Smooth muscle cell of the pulmonary artery (primary cell): ENCODE measurements at places on chromosomes 13 and 19. TPM values are rescaled to one million over a fixed set of nuclear protein-coding genes. Genes with fewer than 3 reads are reported as not detected.

CALR gene
- total RNA-seq: 1,777 and 1,839 TPM in 2 replicates

STOML3 gene
- total RNA-seq: not detected in 2 replicates

BLVRB gene
- 52.7 and 69.2 TPM in 2 replicates for total RNA-seq

PCP2 gene
- not detected in 2 replicates for total RNA-seq

IGFL2 gene
- 0.13 TPM in 1 of 2 replicates, not detected in the other for total RNA-seq

LRRC8E gene
- 3.1 and 3.8 TPM in 2 replicates for total RNA-seq

TNNI3 gene
- not detected in 2 replicates for total RNA-seq

MYPOP gene
- total RNA-seq: 2.2 and 3.5 TPM in 2 replicates

SIGLEC14 gene
- total RNA-seq: not detected in 2 replicates

F2RL3 gene
- total RNA-seq: 0.07 and 0.26 TPM in 2 replicates

SPTBN4 gene
- 1.2 and 5.3 TPM in 2 replicates for total RNA-seq

SYNE4 gene
- total RNA-seq: 0.13 and 0.20 TPM in 2 replicates

ZNF304 gene
- 9.5 and 10.9 TPM in 2 replicates for total RNA-seq

ZNF44 gene
- total RNA-seq: 8.0 and 8.4 TPM in 2 replicates

ZFP82 gene
- 8.4 and 8.5 TPM in 2 replicates for total RNA-seq

SRRM5 gene
- total RNA-seq: 0.03 TPM in 1 of 2 replicates, not detected in the other

CPAMD8 gene
- total RNA-seq: 0.20 and 1.6 TPM in 2 replicates

ATP4B gene
- not detected in 2 replicates for total RNA-seq

APC2 gene
- 0.13 and 0.20 TPM in 2 replicates for total RNA-seq

ZNF547 gene
- 3.7 and 3.8 TPM in 2 replicates for total RNA-seq

CLIP3 gene
- 31.5 and 42.9 TPM in 2 replicates for total RNA-seq

POU2F2 gene
- total RNA-seq: 0.26 and 2.5 TPM in 2 replicates

ZNF816 gene
- 8.0 and 8.5 TPM in 2 replicates for total RNA-seq

CLC gene
- not detected in 2 replicates for total RNA-seq

ZNF813 gene
- total RNA-seq: 2.7 and 3.6 TPM in 2 replicates

ZNF497 gene
- total RNA-seq: 0.91 and 2.0 TPM in 2 replicates

GEMIN7 gene
- total RNA-seq: 11.5 and 21.7 TPM in 2 replicates

ITGBL1 gene
- 255 and 305 TPM in 2 replicates for total RNA-seq

MYDGF gene
- total RNA-seq: 271 and 327 TPM in 2 replicates

CADM4 gene
- 4.3 and 5.6 TPM in 2 replicates for total RNA-seq

MADCAM1 gene
- 0.13 and 0.20 TPM in 2 replicates for total RNA-seq

ZNF729 gene
- not detected in 2 replicates for total RNA-seq

SPATA13 gene
- total RNA-seq: 4.8 and 11.7 TPM in 2 replicates

CGB8 gene
- not detected in 2 replicates for total RNA-seq

MEDAG gene
- 21.9 and 54.2 TPM in 2 replicates for total RNA-seq
